ENCODE measurements at places on chromosomes 2 and 18.

DNA sequence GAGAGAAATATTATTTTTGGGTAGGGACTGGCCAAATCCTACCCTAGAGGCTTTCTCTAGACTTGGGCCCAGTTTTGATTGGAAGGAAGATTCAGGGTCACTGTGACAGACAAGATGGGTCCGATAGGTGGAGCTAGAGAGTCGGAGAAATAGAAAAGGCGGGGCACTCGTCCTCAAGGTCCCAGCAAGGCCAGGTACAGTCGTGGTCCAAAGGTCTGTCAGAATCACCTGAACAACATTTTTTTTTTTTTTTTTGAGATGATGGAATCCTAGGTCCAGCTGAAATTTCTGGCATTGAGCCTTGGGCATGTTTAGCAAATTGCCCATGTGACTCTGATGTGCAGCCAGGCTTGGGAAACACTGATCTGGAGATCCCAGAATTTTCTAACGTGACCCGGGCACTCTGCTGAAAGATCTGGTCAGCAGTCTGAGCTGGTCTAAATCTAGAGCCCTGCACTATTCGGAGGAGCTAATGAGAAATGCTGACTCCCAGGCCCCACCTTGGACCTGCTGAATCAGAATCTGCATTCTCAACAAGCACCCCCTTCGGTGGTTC is 23.0 kb upstream of the NTSR2 start:
- peak; percentile 51 for DNase-seq

- DNase-seq, result no peak
Observed at GRCh38 chr2:191014653-191015020, 666 bp upstream of the STAT1 start.

DNA sequence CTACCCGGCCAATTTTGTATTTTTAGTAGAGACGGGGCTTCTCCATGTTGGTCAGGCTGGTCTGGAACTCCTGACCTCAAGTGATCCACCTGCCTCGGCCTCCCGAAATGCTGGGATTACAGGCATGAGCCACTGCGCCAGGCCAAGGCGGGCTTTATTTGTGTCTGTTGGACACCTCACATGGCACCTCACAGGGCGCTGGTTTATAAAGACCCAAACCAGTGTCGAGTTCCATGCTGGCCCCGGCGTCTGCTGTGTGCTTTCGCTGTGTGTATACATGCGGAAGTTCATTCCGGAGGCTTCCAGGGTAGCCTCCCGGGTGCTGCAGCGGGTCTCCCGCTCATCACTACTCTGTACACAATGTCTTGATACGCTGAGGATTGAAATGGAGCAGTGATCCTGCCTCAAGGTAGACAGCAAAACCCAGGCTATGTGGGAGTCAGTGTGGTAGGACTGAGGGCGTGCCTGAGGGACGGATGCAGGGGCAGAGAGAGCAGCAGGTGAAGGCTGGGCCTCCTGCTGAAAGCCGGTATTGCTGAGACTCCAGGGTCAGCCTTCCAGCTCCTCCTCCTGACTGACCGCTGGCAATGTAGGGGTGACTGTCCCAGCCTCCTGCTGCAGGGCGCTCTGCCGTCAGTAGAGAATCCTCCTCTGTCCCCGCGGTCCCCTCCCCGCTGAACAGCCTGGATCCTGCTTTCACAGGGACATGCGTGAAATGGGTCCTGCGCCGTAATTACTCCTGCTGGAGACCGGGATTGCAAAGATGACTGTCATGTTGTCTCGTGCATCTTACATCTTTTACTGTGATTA is 22.7 kb downstream of the LDLRAD4 start:
- DNase-seq, result no peak

DNA sequence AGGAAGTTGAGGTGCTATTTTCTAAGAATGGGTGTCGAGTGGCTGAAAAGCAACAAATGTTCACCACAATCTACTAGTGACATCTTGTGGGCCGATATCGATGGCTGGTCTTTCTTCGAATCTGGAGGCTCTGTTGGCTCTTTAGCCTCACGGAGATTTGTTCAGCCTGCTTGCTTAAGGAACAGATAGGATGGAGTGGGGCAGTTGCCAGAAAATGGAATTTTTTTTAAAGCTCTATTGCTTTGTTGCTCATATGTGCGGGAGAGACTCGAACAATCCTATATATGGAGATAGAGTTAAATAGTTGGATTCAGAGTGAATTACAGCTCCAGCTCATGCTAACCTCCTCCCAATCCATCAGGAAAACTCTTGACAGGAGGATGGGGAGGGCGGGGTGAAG is 70.9 kb upstream of the LYPD6B start:
- DNase-seq, result no peak

- DNase-seq, result no peak
Observed at GRCh38 chr2:156021146-156022040, 311.1 kb downstream of the NR4A2 start.

- DNase-seq, result no peak
Observed at GRCh38 chr18:75428490-75428889, 987 bp upstream of the SMIM21 start.

DNA sequence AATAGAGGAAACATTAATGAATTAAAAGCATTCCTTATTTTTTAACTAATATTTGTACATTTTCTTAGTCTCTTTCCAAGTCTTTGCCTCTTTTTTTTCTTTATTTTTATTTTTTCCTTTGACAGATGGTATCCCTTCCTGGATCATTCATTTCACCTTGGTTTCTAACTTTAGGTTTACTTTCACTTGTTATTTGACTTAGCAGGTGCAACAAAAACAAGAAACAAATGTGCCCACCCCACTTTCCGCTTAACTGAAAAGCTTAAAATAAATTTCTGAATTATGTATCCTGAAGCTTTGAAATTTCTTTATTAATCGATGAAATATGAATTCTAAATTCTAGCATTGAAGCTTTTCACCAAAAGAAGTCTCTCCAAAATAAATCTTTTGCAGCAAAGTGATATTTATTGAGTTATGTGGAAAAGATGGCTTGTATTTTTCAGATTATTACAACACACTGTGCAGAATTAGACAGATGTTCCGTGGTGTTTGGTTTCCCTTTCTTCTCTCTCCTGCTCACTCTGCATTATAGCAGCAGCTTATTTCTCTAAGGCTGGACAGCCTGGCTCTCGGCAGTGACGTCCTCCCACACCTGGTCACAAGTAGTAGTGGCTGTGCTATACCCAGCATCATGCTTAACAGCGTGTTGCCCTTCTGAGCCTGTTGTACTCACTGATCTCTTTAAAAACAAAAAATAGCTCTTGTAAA is 99.1 kb upstream of the ZNF397 start:
- DNase-seq, result no peak

GRCh38 chr18:48152549-48152948 is 222.1 kb upstream of the SMAD2 start:
- no peak for DNase-seq

GRCh38 chr2:191064590-191064989 is 50.6 kb upstream of the STAT1 start:
- no peak for DNase-seq

DNA sequence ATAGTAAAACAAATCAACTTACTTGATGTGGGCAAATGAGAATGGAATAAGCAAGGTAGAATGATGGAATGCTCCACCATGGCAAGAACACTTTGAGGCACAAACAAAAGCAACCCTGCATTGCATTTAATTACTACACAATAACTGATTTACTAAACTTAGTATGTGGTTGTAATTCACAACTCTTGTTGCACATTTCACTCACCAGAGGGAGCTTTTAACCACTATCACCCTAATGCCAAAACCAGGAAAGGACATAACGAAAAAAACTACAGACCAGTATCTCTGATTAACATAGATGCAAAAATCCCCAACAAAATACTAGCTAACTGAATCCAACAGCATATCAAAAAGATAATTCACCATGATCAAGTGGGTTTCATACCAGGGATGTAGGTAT is 659.8 kb downstream of the CPS1 start:
- DNase-seq, result no peak

DNA sequence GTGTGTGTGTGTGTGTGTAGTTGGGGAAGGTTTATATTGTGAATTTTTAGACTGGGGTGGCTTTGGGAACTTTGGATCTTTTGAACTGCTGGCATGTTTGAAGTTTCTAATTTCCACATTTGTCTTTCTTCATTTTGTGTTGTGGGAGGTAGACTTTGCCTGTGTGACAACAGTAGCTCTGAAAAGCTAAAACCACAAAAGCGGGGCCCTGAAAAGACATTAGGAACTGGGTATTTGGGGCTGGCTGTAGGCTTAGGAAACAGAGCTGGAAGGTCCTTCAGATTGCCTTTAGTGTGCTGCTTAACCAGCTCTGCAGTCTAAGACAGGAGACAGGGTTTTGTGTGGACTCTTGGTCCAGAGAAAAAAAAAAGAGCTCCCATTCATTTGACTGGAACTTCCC is 27.2 kb upstream of the DOCK10 start:
- no peak for DNase-seq

GRCh38 chr2:44965684-44966083 is 24.2 kb downstream of the SIX3 start:
- DNase-seq, result no peak

DNA sequence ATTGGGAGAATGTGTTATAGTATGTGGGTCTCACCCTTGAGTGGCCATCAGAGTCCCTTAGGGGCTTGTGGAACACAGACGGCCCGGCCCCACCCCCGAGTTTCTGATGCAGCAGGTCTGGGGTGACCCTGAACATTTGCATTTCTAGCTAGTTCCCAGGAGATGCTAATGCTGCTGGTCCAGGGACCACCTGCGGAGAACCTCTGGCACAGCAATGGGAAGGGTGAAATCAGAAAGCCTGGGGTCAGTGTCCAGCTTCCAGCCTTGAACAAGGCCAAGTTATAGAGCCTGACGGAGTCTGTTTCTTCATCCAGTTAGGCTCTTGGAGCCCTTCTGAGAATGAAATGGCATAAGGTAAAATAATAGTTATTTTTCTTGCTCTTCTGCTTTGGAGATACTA is 126.5 kb downstream of the RGPD3 start:
- DNase-seq, result no peak

GRCh38 chr18:41227993-41228392 is 727.0 kb upstream of the PIK3C3 start:
- DNase-seq, result no peak

GRCh38 chr18:76668546-76668945 is 153.8 kb upstream of the ZNF236 start:
- DNase-seq, result no peak

DNA sequence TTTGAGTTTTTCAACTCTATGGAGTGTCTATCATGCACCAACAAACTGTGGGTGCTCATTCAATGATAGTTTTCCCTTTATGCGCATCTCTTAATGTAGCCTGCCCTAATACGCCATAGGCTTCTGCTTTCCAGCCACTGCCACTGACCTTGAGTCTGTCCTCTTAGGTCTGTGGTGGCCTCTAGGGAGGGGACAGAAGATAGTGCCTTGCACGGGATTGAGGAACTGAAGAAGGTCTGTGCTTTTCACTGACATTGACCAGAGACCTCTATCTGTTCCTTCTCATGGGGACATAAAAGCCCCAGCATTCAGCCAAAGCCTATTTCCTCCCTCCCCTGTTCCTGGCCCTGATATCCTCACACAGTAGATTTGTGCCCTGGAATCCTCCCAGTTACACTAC is 2.3 kb downstream of the GCKR start:
- DNase-seq, result no peak

DNA sequence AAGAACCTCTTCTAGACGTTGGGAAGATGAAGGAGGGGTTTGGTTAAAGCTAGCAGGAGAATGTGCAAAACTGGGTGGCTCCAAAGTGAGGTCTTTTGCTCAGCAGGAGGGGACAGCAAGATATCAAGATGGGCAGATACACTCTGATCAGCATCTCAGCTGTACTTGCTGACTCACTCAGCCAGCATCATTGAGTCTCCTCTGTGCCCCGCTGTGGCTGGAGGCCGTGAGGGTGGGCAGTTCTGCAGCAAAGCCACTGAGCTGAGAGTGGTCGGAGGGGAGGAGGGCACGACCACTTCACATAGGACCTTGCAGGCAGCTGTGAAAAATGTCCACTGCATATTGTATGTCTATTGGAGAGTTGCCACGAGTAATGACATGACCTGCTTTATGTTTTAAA is 152.0 kb downstream of the CAPN13 start:
- no peak for DNase-seq

- no peak for DNase-seq
Observed at GRCh38 chr2:14257801-14258507, 374.6 kb upstream of the LRATD1 start.

DNA sequence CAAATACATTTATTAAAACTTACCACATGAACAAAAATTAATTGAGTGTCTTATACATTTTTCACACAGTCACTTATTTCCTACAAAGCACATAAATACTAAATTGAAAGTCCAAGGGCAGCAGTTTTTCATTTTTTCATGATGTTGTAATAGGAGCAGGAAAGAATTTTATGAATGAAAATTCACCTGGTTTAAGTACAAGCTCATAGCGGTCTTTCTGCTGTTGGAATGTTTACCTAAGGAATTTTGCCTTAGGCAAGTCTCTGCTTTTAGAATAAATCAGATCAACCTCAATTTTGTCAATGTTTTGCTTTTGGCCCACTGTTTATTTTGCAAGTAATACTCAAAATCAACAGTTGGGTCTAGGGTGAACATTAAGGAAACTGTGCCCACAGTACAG is 40.0 kb downstream of the ETAA1 start:
- no peak for DNase-seq

GRCh38 chr2:104746299-104746698 is 107.6 kb upstream of the POU3F3 start:
- DNase-seq, result no peak

DNA sequence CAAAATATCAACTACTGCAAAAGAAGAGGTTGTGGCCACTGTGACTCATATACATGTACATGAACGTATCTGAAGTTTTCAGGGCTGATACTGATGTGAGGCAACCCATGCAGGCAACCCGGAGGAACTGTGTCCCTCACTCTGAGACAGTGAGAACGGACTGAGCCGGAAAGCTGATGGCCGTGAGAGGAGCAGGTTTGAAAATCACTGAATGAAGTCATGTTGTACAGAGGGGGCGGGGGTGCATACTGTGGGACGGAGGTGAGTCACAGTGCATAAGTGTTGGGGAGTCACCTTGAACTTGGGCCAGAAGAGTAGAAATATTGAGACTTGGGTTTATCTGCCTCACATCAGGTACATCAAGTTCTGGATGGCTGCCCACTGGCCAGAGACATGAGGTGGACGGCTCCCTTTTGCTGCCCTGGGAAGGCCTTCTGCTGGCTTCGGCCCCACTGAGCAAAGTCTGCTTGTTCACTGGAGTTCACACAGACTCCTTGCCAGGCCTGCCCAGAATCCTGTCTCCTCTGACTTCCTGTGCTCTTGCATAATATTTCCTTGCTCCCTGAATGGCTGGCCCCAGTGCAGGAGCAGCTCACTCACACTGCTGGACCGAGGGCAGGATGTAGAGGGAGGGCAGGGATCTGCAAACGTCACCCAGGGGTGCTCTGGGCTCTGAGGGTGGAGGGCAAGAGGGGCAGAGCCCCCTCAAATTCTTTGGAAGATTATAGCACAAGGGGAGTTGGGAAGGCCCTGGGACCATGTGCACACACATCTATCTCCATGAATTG is 18.1 kb downstream of the EPAS1 start:
- no peak for DNase-seq

- no peak for DNase-seq
Observed at GRCh38 chr18:2990956-2991640, 21.8 kb downstream of the LPIN2 start.
